ENCODE measurements at places on chromosomes 12 and 14.

DNA sequence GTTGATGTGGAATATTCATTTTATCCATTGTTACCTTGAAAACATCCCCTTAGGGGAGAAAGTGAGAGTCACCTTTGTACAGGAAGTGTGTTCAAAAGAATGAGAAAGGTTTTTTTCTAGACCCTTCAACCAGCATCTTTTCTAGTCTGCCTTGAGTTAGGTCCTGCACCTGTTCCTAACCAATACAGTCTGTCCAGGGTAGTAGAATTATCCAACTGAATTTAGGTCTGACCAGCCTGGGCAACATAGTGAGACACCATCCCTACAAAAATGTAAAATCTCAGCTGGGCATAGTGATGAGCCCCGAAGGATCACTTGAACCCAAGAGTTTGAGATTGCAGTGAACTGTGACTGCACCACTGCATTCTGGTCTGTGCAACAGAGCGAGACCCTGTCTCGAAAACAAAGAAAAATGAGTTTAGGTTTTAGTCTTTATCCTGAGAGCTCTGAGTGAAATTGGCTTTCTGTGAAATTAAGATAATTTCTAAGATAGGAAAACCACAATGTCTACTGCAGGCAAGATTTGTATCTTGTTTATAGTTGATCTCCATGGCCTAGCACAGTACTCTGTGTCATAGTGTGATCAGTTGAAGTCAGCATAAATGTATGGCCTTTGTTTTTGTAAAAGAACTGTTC, 25.2 kb downstream of the ARHGAP5 start:
- DNase-seq, result no peak

DNA sequence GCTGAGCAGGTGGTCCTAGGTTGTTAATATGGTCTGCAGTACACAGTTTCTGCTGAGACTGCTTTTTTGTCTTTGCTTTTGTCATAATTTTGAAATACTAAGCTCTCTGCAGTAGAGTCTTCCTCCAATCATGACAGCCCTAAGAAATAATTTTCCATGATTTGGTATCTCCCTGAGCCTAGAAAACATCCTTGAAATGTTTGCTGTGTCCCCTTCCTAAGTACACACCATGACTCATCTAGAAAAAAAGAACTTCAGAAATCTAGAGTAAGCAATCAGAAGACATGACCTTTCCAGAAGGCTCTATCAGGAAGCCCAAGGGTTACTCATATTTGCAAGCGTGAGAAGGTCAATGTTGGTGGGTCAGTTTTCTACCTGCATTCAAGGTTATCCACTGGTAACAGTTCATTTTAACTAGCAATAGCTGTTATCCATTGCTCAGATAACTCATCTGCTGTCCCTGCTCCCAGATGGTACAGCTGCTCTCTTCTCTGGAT, 16.4 kb downstream of the DAD1 start:
- DNase-seq, result no peak

DNA sequence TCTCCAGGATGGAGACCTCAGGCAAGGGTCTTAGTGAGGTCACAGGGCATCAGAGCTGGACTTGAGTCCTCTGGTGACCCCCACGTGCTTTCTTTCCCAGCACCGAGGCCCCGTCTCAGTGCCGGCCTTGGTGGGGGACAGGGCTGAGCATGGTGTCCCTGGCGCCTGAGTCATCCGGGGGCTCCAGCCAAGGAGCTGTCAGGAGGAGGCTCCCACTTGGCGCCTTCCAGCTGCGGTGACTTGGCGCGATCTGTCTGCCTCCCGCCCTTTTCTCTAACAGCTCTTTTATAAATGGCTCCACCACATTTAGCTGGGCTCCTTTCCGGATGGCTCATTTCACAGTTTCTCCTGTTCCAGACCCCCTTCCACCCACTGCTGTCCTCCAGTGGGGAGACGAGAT, 60.4 kb downstream of the PRMT8 start:
- no peak for DNase-seq

GRCh38 chr12:77613411-77613810, 217.3 kb upstream of the NAV3 start:
- no peak for DNase-seq

GRCh38 chr14:77607741-77608302, 8.6 kb downstream of the SPTLC2 start:
- peak; percentile 11 for DNase-seq

GRCh38 chr12:98750511-98750910, 105.4 kb downstream of the APAF1 start:
- no peak for DNase-seq

GRCh38 chr14:104749111-104749649, 3.8 kb upstream of the SIVA1 start:
- no peak for DNase-seq

DNA sequence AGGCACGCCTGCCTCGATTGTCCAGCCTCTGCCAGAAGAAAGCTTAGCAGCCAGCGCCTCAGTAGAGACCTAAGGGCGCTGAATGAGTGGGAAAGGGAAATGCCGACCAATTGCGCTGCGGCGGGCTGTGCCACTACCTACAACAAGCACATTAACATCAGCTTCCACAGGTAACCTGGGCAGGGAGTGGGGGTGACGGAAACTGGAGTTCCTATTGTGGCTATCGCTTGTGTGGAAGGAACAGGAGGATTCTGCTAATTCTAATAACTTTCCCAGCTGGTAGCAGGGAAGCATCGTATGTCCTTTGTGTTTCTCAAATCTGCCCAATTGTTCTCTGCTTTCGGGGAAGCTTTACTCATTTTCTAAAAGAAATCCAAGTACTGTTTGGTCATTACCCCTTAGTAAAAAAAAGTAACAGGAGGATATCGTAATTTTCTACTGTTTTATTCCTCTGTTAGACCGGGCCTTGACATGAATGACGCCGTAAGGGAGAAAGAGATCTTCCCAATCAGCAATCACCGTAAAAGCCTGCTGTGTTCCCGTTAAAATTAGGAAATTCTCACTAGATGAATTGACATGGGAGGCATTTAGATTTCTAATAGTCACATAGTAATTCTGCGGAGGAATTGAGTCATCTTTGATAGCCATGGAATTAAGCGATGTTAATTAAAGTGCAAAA, 449 bp downstream of the THAP2 start:
- DNase-seq, result peak; percentile 30

- peak; percentile 84 for DNase-seq
Measured at GRCh38 chr12:108689314-108690190, 41.8 kb downstream of the CORO1C start.

- DNase-seq, result no peak
Measured at GRCh38 chr14:74917646-74918081, 5.4 kb downstream of the RPS6KL1 start.

GRCh38 chr14:68943107-68943506, 36.0 kb downstream of the ACTN1 start:
- DNase-seq, result no peak

GRCh38 chr12:106498056-106498455, 84.7 kb upstream of the RFX4 start:
- DNase-seq, result no peak

- DNase-seq, result no peak
Measured at GRCh38 chr14:68956724-68957123, 22.4 kb downstream of the ACTN1 start.

- no peak for DNase-seq
Measured at GRCh38 chr12:43305065-43305464, 246.9 kb downstream of the ADAMTS20 start.

- no peak for DNase-seq
Measured at GRCh38 chr12:114920771-114921554, 237.0 kb upstream of the TBX3 start.

- DNase-seq, result no peak
Measured at GRCh38 chr12:121246893-121247557, 37.1 kb downstream of the P2RX4 start.

GRCh38 chr12:68673788-68674187, 13.0 kb upstream of the NUP107 start:
- no peak for DNase-seq

- no peak for DNase-seq
Measured at GRCh38 chr14:102229071-102229738, 75.8 kb downstream of the MOK start.

GRCh38 chr14:56579345-56580220, at the start of gene TMEM260:
Gene TMEM260 (plus strand): TSS chr14:56579798. CDS start chr14:56579915, 117 bp downstream.
- DNase-seq, result peak; percentile 89

DNA sequence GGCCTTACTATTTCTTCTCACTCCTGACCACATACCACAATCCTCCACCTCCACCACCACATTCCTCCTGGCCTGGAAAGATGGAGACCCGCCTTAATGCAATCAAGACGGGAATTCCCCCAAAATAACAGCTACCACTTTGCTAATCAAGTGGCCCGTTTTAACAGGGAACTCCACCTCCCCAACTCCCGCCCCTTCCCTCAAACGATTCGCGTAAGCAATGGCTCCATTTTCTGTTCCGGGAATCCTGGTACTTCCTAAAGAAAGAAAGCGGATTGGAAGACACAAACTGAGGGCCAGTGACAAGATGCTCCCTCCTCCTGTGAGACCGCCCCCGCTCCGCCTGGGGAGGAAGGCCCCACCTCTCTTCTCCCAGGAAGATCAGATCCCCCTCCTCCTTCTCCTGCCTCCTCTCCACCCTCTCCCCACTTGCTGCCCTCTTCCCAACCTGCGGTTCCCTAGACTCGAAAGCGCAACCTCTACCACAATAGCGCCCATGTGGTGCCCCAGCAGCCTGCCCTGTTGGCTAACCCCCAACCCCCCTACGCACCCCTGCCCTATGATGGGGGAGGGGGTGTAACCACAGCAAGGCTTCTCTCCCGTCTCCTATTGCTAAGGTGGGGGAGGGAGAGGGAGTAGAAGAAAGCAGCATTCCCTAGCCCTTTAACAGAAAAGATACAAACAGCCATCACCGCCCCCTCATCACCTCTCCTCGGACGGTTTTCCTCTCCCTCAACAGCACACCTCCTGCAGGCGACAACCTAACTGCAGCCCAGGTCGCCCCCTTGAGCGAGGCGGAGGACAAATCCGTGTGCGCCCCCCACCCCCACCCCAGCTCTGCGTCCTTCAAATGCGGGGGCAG, 777 bp downstream of the ARF3 start:
- peak; percentile 87 for DNase-seq

GRCh38 chr12:111635524-111635923, 36.4 kb upstream of the ATXN2 start:
- DNase-seq, result no peak

GRCh38 chr12:68913682-68914081, 19.3 kb downstream of the CPM start:
- DNase-seq, result no peak

- DNase-seq, result no peak
Measured at GRCh38 chr14:26867171-26867757, 269.4 kb upstream of the NOVA1 start.

DNA sequence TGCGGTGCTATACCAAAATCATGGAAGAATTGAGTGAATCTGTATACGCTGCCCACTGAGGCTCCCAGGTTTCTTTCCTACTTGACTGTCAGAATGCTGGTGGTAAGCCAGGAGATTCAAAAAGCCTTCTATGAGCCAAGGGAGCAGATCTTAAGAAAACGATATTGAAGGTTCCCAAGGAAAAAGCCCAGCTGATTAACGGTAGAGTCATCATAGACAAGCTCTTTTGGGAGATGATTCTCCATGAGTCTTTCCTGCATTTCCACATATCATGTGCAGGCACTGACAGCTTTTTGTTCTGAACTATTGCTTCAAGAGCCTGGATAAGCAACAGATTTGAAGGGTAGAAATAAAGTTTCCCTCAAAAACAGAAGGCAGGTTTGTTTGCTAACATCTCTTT, 17.5 kb downstream of the SLC35F4 start:
- DNase-seq, result no peak

- no peak for DNase-seq
Measured at GRCh38 chr14:55267820-55268219, 3.4 kb upstream of the FBXO34 start.

- no peak for DNase-seq
Measured at GRCh38 chr12:14928931-14929330, 9.4 kb downstream of the ERP27 start.

DNA sequence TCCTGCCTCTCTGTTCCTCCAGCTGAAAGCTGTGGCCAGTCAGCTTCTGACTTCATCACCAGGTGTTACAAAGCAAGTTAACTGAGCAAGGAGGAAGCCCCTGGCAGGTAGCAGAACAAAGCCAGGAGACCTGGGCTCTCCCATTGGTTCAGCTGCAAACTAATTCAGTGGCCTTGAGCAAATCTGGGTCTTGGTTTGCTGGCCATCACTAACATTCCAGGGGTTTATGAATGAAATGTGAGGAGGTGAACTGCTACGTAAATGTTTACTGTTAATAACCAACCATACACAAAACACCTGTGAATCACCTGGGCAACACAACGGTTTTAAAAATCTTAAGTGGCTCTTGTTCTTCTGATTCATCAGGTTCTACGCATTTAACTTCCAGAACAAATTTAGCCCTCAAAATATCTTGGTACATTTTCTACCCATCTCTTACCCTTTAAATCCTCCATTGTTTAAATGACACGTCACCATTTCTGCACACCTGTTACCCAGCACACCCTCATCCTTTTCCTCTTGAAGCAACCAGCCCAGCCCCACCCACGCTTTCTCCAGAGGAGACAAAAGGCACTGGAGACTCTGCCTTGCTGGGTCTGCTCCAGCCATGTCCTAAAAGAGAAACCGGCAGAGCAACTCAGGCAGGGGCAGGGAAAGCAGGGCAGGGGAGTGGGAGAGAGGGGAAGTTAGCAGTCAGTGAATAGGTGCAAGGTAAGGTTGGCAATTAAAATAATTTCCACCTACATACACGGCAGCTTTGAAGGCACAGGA, 49.3 kb upstream of the TSPAN11 start:
- DNase-seq, result no peak

GRCh38 chr14:89973234-89973823, 17.6 kb downstream of the TDP1 start:
- DNase-seq, result peak; percentile 81

- peak; percentile 96 for DNase-seq
Measured at GRCh38 chr12:11765817-11766794, 116.6 kb downstream of the ETV6 start.

DNA sequence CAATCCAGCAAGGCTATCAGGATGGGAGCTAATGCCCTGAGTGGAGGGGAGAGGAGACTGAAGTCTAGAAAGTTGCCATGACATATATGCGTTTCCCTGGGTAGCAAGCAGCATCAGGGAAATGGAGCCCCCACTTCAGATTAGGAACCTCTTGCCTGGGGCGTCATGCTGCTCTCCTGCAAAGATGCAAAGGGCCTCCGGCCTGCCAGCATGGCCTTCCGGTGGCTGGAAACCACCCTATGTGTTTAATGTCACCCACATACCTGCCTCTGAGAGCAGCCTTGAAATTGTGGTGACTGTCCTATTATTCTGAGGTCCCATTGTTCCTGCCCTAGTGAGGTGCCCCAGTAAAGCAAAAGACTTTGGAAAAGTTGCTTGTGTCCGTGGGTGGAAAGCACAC, 10.0 kb upstream of the IFI27L2 start:
- no peak for DNase-seq
